ENCODE measurements at places on chromosomes 5 and 9. TPM values are rescaled to one million over a fixed set of nuclear protein-coding genes. Genes with fewer than 3 reads are reported as not detected.
A peak's percentile ranks its signal among the peaks of the same experiment; 100 is the strongest.

PCDHA13 gene
- total RNA-seq = 0.39 TPM

DNA sequence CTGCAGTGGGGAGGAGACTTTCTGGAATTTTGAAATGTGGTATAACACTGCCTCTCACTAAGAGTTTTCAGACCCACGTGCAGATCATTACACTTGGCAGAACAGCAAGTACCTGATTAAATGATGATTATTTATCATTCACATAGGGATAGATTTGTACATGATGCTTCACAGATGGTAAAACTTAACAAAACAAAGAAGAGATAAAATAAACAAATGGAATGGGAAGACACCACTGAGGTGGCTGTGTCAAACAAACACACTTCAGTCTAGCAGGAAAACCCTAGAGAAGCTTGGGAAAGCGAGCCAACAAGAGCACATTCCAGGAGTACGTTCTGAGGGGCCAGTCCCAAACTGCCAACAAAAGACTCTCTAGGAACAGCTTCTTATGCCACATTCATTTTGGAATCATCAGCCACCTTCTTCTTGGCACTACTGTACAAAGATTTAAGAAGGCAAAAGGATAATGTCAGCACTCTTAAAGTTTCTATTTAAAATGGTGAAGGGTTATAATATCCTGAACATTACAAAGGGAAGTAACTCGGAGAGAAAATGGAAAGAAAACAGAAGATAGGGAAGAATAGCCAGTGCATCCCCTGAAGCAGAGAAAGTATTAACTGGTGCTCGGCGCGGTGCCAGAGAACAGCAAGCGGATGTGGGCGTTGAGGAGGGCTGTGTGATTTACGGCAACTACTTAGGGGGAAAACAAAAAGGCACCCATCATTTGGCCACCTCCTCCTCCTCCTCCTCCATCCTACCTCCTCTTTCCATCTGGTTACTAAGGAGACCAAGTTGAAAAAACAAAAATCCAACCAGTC lies 1.6 kb downstream of the MED27 start:
- no peak for DNase-seq
- H3K27me3 ChIP-seq = no peaks in the 10 kb centered on the region
- H3K4me3 ChIP-seq = peak overlapping the region; percentile 76
- H3K27ac ChIP-seq = no peak overlapping the region

GRCh38 chr9:80948876-80949275 lies 740.5 kb downstream of the TLE1 start:
- H3K36me3 ChIP-seq = no peaks in the 10 kb centered on the region
- DNase-seq = no peak
- no peak overlapping the region for H3K27ac ChIP-seq
- H3K4me1 ChIP-seq = no peaks in the 10 kb centered on the region

- no peaks in the 10 kb centered on the region for H3K4me1 ChIP-seq
- no peaks in the 10 kb centered on the region for H3K36me3 ChIP-seq
- no peak overlapping the region for H3K4me3 ChIP-seq
Observed at GRCh38 chr5:32773944-32774343, 62.8 kb downstream of the NPR3 start.

DNA sequence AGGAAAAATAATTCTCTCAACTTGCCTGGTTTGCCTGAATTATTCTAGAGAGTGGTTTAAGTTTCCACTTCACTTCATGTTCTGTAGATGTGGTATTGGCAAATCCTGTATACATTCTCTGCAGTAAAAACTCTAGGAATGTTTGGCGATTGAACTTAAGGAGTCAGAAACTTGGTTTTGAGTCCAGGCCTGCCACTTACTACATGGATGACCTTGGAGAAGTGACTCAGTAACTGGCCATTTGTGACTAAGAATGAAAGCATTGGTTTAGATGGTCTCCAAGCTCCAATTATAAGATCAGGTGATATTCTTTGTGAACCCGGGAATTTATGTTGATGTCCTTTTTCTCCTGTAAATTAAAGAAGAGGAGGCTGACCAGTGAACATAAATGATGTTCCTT lies 233.8 kb downstream of the GAS1 start:
- H3K4me1 ChIP-seq = no peaks in the 10 kb centered on the region
- no peak overlapping the region for H3K27ac ChIP-seq
- no peak overlapping the region for H3K4me3 ChIP-seq
- H3K27me3 ChIP-seq = no peaks in the 10 kb centered on the region

CCNG1 gene
- total RNA-seq = 90.1 TPM

DNA sequence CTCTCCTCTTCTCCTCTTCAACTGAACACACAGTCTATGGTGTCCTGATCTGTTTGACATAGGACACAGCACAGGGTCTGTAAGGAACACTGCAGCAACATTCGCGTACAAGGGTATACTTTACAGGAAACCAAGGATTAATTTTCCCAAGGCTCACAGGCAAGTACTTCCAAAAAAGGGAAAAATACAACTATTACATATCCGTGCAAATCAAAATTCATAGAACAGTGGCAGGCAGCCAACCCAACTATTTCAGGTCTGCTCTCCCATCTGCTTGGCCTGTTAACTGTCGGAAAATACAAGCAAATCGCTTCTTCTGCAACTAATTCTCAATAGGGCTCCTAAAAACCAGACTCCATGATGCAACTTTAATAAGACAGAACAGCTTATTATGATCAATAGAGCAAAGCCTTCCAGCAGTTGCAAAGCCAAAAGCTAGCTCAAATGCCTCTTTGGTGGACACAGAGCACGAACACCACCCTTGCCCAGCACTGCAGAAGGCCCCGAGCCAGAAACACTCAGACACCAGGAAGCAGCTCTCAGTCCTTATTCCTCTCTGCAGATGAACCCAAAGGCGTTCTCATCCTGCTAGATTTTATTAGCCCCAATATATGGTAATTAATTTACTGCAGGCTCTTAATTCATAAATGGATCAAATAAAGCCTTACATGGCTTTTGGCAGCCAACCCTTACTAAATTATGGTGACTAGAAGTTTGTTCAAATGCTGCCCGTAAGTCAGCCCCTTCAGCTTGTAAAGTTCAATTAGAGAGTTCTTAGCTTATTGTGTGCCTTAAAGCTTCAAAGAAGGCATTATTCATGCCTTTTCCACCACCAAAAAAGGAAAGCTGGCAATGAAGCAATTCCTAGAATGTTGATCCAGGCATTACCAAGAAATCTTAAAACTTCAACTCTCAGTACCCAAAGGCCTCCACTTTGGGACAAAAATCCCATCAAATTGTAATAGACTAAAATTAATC lies 68.8 kb downstream of the ZNF608 start:
- no peak overlapping the region for H3K4me3 ChIP-seq
- no peaks in the 10 kb centered on the region for H3K36me3 ChIP-seq
- peak overlapping the region; percentile 46 for H3K27ac ChIP-seq

- H3K4me1 ChIP-seq = no peaks in the 10 kb centered on the region
- no peak for DNase-seq
- H3K4me3 ChIP-seq = no peak overlapping the region
- H3K27ac ChIP-seq = no peak overlapping the region
- no peaks in the 10 kb centered on the region for H3K36me3 ChIP-seq
Observed at GRCh38 chr9:86529496-86530275, 175.5 kb upstream of the TUT7 start.

GRCh38 chr5:1856596-1857255 lies 26.0 kb downstream of the IRX4 start:
- peak overlapping the region; percentile 34 for H3K4me3 ChIP-seq
- no peaks in the 10 kb centered on the region for H3K4me1 ChIP-seq
- no peak for DNase-seq

DNA sequence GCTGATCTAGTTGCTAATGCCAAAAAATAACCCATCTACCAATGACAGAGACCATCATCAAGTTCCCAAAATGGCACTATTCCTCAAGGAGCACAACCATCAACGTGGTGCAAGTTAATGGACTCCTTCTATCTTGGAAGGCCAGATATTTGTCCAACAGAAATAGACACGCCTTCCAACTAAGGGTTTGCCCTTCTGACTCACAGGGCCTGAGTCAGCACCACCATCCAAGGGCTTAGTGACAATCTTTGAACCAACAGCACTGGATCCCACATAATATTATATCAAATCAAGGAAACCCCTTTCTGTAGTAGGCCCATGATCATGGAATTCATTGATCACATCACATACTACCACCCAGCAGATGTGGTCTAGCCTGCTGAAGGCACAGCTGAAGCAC lies 84.3 kb downstream of the MED27 start:
- H3K4me3 ChIP-seq = no peak overlapping the region
- H3K36me3 ChIP-seq = peaks cover 7% of the 10 kb centered on the region
- DNase-seq = no peak
- no peak overlapping the region for H3K27ac ChIP-seq
- no peaks in the 10 kb centered on the region for H3K27me3 ChIP-seq

GRCh38 chr5:137287569-137287968 lies 211.6 kb downstream of the SPOCK1 start:
- H3K36me3 ChIP-seq = no peaks in the 10 kb centered on the region
- H3K4me1 ChIP-seq = peaks cover 30% of the 10 kb centered on the region
- H3K4me3 ChIP-seq = no peak overlapping the region
- no peak for DNase-seq
- H3K27me3 ChIP-seq = no peaks in the 10 kb centered on the region

GRCh38 chr5:54551292-54551691 lies 33.7 kb downstream of the SNX18 start:
- H3K27ac ChIP-seq = no peak overlapping the region
- H3K27me3 ChIP-seq = no peaks in the 10 kb centered on the region
- peaks cover 14% of the 10 kb centered on the region for H3K4me1 ChIP-seq
- no peak for DNase-seq

DNA sequence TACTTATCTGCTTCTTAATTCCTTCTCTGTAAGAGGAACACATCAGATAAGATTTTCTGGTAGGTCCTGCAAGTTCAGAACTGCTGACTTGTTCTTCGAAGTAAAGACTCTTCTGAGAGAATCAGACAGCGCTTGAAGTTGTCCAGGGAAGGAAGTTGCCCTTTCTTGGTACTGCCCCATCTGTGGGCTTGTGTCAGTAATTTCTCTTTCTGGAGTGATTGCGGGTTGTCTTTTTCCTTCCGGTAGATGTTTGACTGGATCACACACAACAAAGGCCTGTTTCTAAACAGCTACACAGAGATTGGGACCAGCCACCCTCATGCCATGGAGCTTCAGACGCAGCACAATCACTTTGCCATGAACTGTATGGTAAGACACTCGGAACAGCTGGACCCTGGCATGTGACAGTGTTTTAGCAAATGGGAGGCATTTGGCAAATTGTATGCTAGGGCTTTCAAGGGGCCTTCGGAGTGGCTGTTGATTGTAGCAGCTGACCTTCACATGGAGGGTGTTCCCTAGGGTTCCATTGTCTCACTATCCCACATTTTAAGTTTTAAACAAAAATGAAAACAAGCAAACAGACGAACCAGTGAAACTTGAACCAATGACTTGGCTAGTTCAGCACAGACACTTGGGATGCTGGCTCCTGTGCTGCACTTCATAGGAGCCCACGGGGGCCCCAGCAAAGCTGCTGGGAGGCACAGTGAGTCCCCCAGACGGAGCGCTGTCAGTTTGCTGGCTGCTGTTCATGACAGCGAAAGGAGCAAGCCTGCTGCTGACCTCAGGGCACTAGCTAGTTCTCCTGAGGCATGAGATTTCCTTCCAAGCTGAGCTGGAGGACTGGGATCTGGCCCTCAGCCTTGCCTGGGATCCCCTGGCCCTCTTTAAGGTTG lies 149.9 kb downstream of the TRIO start:
- H3K4me1 ChIP-seq = peaks cover 26% of the 10 kb centered on the region
- H3K27ac ChIP-seq = no peak overlapping the region
- H3K36me3 ChIP-seq = peaks cover 20% of the 10 kb centered on the region
- no peak for DNase-seq
- no peaks in the 10 kb centered on the region for H3K27me3 ChIP-seq

GRCh38 chr9:85331626-85332025 lies 410.1 kb downstream of the AGTPBP1 start:
- no peak overlapping the region for H3K4me3 ChIP-seq
- H3K27me3 ChIP-seq = no peaks in the 10 kb centered on the region
- no peaks in the 10 kb centered on the region for H3K36me3 ChIP-seq
- no peak overlapping the region for H3K27ac ChIP-seq
- DNase-seq = no peak

- H3K4me1 ChIP-seq = no peaks in the 10 kb centered on the region
- no peak overlapping the region for H3K4me3 ChIP-seq
- H3K36me3 ChIP-seq = no peaks in the 10 kb centered on the region
Observed at GRCh38 chr5:73682176-73682575, 56.2 kb downstream of the ARHGEF28 start.

GRCh38 chr9:105246656-105247173 lies 2.3 kb downstream of the SLC44A1 start:
- H3K4me3 ChIP-seq = no peak overlapping the region
- no peak for DNase-seq
- no peaks in the 10 kb centered on the region for H3K27me3 ChIP-seq
- H3K4me1 ChIP-seq = peaks cover 40% of the 10 kb centered on the region

NFIB gene
- 80.1 TPM for total RNA-seq

HMCN2 gene
- total RNA-seq = 7.3 TPM

DNA sequence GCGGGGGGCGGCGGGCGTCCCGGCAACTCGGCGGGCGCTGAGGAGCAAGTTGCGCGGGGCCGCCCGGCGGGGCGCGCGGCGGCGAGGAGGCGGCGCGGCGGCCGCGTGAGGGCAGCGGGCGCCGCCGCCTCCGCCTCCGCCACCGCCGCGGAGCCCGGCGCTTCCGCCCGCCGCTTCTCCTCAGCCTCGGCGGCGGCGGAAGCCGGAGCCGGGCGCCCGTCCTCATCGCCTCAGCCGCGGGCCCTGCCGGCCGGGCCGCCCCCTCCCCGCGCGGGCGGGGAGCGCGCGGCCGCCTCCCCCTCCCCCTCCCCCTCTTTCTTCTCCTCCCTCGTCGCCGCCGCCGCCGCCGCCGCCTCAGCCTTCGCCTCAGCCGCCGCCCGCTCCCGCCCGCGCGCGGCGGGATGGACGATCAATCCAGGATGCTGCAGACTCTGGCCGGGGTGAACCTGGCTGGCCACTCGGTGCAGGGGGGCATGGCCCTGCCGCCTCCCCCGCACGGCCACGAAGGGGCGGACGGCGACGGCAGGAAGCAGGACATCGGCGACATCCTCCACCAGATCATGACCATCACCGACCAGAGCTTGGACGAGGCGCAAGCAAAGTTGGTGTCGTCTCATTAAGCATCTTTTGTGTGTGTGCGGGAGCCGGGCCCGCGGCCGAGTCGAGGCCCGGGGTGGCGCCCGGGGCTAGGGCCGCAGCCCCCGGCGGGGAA lies at the start of gene PBX3:
TSS of gene PBX3 (plus strand) at position 321 of the 712 bp plus-strand sequence.
- peak within 1 kb of the TSS; percentile 86 for H3K4me3 ChIP-seq
- H3K36me3 ChIP-seq = no peaks in the 10 kb centered on the region
- peaks cover 28% of the 10 kb centered on the region for H3K4me1 ChIP-seq
- DNase-seq = no peak

PCDHB8 gene
- total RNA-seq = 0.90 TPM

Data from right atrium auricular region (tissue), 2 donors.